ENCODE measurements at places on chromosomes 2 and 18.

DNA sequence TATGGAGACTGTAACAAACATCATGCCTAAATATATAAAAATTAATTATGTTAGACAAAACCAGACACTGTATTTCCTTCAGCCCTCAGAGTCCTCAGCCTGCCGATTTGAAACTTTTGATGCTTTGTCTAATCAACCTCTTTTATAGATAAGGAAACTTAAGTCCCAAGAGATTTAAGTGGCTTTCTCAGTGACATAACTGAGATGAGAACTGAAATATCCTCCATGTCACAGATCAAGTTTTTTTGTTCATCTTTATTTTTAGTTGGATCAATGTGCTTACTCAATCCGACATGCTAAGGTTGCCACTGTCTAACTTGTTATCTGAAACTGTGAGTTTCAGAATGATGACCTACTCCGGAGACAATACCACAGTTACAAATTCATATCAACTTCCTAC is 72.3 kb downstream of the BARD1 start:
- DNase-seq, result no peak

GRCh38 chr2:39435234-39435633 is 1.9 kb downstream of the MAP4K3 start:
- no peak for DNase-seq

- no peak for DNase-seq
Observed at GRCh38 chr2:204876311-204876710, 331.0 kb downstream of the PARD3B start.

GRCh38 chr2:39701137-39701536 is 35.4 kb downstream of the TMEM178A start:
- DNase-seq, result no peak

GRCh38 chr2:176678571-176678970 is 409.3 kb downstream of the MTX2 start:
- DNase-seq, result no peak

- DNase-seq, result no peak
Observed at GRCh38 chr2:191065785-191066184, 51.8 kb upstream of the STAT1 start.

GRCh38 chr2:65133626-65134025 is 3.7 kb upstream of the RAB1A start:
- no peak for DNase-seq

- DNase-seq, result no peak
Observed at GRCh38 chr2:201969241-201969937, 64.3 kb upstream of the FZD7 start.

- DNase-seq, result no peak
Observed at GRCh38 chr2:120465012-120465700, 119.2 kb downstream of the INHBB start.

DNA sequence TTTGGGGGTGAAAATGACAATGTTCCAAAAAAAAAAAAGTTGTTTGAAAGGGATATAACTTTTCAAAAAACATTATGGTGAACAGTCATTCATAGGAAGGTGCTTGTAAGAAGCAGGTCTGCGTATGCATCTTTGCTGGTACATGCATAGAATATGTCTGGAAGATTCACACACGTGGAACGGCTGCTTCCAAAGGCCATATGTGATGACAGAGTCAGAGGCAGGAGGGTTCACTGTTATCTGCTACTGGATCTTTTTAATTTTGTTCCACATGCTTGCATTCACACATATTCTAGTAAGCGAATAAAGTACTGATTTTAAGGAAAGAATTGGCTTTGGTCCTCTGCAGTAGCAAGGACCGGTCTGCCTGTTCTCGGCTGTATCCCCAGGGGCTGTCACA is 193.4 kb downstream of the SMAD7 start:
- no peak for DNase-seq

GRCh38 chr2:18598848-18599484 is 9.6 kb upstream of the NT5C1B start:
- DNase-seq, result no peak
